ENCODE measurements at places on chromosomes 6 and 20. TPM values are rescaled to one million over a fixed set of nuclear protein-coding genes. Genes with fewer than 3 reads are reported as not detected.
A peak's percentile ranks its signal among the peaks of the same experiment; 100 is the strongest.

B3GALT4 gene
- 5.8 TPM for total RNA-seq

NFKBIL1 gene
- 29.8 TPM for total RNA-seq

C6orf15 gene
- total RNA-seq: not detected

HLA-DQB1 gene
- total RNA-seq: 25.5 TPM

- no peak for ATAC-seq
Observed at GRCh38 chr20:4011226-4011975, 4.0 kb downstream of the RNF24 start.

DNA sequence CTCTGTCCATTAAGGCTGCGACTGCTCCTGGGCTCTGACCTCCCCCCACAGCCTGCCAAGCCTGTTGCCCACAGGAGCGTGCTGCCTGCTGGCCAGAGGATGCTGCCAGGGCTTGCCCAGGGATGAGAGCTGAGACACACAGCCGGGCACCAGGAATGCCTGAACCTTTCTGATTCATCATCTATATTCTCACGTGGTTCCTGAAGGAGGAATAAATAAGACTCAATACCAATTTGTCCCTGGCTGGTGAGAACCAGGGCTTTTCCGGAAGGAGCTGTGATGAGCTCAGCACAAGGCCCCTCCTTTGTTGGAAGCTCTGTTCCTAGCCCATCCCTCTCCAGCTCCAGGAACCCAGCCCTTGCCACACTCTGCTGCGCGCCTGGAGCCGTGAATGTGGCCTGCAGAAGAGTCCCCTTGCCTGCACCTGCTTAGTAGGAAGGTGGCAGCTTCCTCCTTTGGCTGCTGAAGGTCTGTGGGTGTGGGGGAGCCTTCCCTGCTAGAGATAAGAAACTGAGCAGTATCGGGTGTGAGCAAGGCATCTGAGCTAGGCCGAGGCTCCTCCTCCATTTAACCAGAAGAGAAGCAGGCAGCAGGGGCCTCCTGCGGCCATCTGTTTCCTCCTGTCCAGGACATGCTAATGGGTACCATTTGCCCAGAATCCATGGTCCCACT, 37.9 kb downstream of the SYNDIG1 start:
- ATAC-seq: no peak

DNA sequence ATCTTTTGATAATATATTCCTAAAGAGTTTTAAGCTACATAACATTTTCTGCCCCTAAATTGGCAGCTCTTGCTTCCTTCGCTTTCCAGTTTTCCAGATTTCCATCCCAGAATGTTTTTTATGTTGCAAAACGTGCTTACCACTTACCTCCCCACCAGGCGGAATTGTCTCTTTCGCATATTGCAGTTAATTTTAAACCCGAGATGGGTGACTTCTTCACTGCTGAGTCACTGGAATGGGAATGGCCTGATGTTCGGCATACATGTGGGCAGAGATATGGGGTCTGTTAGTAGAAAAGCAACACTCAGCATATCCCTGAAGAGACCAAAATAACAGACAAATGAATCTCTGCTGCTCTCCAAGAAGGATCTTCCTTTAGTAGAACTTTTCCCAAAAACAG, 491.2 kb downstream of the PREX1 start:
- ATAC-seq: no peak

DNA sequence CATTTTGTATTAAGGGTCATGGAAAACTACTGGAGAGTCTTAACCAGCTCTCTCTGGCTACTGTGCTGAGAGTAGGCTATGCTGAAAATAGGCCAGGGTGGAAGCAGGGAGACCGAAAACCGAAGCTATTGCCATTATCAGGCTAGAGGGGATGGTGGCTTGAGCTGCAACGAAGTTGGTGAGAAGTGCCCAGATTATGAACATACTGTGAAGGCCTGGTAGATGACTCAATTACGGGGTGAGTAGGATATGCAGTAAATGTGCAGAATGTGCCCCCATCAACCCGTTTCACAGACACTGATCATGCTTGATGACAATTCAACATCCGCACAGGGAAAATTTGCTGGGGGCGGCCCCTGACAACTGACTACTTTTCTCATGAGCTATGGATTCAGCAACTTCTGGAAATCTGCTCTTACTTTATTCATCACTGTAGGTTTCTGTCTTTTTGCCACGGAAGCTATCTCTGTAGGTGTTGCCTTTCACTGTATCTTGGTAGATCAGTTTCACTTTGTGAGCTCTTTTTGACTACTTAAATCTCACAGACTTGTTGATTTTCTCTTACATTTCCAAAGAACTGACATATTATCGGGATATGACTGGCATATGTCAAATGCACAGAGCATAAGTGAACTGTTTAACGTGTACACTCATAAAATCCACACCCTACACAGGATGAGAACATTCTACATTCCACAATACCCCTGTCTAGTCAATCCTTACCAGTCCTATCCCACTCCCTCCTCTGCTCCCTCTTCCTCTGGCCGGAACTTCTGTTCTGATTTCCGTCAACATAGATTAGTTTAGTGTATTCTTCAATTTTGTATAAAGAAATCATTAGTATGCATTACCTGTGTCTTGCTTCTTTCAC, 15.5 kb upstream of the MEP1A start:
- ATAC-seq: no peak

DNA sequence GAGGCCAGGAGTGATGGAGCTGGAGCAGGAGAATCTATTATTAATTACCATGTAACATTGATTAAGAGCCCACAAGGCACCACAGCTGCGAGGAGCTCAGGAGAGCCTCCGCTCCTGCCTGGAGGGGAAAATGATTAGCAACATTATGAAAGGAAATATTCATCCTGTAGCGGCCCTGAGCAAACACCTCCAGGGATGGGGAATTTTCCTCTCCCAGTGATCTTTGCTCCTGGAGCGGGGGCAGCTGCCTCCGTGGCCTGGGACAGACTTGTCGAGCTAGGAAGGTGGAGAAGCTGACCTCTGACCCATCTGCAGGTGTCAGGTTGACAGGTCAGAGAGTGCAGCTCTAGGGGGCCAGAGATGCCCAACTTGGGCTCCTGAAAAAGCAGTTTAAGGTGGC, 40.1 kb upstream of the SIRPA start:
- no peak for ATAC-seq

DNA sequence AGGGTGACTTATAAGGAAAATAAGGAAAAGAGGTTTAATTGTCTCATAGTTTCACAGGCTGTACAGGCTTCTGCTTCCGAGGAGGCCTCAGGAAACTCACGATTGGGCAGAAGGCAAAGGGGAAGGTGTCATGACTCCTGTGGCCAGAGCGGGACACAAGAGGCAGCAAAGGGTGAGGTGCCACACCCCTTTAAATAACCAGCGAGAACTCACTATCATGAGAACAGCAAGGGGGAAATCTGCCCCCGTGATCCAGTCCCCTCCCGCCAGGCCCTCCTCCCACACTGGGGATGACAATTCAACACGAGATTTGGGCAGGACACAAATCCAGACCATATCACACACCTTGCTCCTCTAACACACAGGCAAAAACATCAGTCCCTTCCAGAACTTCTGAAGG, 254.0 kb downstream of the DLL1 start:
- ATAC-seq: no peak

DNA sequence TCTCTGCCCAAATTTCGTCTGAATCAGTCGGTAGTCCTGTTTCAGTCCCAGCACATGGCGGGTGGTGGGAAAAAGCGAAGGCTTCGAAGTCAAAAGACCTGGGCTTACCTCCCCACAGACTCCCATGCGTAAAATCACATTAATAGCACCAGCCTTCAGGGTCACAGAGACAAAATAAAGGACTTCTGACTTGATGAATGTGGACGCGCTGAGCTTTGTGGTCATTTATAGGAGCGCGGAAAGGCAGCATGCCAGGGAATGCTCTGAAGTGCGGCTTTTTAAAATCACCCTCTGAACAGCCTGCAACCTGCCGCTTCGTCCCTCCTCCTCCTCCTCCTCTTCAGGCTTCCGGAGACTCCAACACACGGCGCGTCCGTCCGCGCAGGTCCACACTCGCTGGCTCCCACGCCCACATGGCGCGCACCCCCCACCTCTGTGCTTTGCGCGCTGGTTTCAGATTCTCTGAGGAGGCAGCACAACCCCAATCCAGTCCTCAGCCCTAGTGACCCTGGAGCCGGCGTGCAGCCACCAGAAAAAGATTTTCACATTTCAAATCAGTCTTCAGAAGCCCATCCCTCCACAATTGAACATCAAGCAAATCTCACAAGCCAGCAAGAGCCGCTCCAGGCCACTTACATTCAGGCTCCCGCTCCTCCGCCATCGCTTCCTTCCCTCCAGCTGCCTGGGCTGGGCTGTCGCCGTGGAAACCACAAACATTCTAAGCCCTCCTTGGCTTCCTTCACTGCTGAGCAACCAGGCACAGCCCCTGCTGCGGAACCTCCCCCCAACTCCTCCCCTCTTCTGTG, at the start of gene C6orf118:
TSS of gene C6orf118 (minus strand) at position 680 of the 806 bp plus-strand sequence. CDS start at position 661, 19 bp downstream.
- ATAC-seq: no peak

DNA sequence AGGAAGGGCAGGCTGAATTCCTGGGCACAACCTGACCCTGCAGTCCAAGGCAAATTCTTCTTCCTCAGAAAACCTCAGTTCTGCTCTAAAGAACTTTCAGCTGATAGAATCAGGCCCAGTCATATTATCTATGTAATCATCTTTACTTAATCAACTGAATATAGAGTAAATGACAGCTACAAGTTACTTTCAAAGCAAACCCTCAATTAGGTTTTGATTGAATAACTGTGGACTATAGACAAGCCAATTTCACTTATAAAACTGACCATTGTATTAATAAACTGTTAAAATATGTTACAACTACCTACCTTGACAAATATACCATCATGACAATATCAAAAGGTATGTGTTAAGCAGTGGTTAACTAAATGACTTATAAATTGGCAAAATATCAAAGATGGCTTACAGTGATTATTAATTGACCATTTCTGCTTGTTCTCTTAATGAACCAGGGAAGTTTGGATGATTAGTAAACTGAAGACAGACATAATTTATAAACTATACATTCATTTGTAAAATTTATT, 46.1 kb upstream of the ADGRF5 start:
- no peak for ATAC-seq

DNA sequence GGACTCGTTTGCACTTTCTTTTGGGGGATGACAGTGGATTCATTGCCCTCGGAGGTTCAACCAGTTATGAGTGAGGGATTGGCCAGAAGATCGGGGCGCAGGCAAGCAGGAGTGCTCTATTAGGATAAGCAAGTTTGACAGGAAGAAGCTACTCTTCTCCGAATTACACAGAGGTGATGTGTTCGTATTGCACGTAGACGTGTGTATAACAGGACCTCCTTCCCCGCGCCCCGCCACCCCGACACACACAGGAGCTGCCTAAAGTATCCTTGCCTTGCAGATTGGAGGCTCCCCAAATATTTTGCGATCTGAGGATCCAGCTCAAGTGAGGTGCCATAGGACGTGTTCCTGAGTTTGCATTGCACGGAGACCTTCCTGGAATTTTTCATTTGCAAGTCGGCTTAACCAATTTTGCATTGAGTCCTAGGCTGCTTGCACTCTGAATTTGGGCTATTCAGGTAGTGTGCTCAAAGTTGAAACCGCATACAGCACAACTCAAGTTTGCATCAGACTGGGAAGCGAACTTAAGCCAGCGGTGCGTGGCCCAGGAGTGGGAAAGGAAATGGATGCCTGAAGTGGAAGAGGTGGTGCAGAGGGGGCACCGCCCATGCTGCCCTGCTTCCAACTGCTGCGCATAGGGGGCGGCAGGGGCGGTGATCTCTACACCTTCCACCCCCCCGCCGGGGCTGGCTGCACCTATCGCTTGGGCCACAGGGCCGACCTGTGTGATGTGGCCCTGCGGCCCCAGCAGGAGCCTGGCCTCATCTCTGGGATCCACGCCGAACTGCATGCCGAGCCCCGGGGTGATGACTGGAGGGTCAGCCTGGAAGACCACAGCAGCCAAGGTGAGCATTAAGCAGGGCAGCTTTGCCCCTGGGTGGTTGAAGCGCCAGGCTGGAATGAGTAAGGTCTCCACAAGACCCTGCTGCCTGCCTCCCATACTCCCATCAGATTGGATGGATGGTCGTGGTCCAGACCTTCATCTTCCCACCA, 770 bp downstream of the TCF19 start:
- ATAC-seq: peak; percentile 33

DNA sequence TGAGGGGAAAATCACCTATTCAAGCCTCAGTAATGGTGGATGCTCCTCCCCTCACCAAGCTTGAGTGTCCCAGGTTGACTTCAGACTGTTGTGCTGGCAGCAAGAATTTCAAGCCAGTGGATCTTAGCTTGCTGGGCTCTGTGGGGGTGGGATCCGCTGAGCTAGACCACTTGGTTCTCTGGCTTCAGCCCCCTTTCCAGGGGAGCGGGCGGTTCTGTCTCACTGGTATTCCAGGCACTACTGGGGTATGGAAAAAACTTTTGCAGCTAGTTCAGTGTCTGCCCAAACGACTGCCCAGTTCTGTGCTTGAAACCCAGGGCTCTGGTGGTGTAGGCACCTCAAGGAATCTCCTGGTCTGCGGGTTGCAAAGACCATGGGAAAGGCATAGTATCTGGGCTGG, 42.9 kb upstream of the UFL1 start:
- no peak for ATAC-seq

GRCh38 chr6:158707821-158708195, 58.0 kb downstream of the SYTL3 start:
- no peak for ATAC-seq

DNA sequence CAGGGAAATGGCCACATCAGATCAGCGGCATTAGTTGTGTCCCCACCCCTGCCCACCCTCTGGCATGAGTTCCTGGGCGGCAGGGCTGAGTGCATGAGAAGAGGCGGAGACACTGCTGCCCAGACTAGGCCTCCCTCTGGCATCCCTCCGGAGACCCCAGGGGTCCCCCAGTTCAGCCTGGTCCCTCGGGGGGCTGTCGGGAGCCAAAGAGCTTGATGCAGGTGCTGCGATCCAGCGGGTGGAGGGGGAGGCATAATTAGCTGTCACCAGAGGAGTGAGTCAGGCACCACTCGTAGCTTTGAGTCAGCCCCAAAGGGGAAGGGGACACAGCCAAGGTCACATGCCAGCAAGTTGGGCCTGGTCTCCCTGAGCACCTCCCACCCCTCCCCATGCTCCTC, 34.5 kb downstream of the DLGAP4 start:
- ATAC-seq: no peak

- no peak for ATAC-seq
Observed at GRCh38 chr6:16633465-16633864, 127.8 kb downstream of the ATXN1 start.

DNA sequence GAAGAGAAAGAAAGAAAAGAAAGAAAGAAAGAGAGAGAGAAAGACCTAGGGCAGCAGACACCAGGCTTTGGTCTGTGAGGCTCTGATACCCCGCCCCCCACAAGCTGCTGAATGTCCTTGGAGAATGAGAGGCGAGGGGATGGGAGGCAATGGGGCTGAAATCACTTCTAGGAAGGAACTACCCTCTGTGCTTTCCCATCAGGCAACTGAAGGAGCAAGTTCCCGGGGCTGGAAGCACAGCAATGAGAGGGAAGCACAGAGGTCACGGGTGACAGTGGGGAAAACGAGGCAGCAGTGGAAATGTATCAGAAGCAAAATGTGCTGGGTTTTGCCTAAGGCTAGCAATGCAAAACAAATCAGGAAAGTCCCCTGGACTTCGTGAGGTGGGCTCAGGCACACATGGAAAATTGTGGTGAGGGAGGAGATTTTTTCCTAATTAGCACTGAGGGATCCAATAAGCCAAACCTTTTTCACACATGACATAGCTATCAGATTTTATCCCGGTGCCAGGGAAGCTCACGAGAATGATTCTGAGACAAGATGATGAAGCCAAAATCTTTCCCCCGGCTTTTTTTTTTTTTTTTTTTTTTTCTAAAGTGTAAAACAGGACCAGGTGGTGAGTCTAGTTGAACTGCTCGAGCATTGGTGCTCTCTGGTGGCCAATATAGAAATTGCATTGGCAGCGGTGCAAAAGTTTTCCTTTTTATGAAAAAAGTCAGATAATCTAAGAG, 16.8 kb upstream of the ARFGEF2 start:
- ATAC-seq: peak; percentile 40

GRCh38 chr6:75526502-75527127, 33.0 kb upstream of the FILIP1 start:
- ATAC-seq: peak; percentile 80

GRCh38 chr6:111072801-111073360, 14.4 kb upstream of the SLC16A10 start:
- no peak for ATAC-seq
